ENCODE measurements at places on chromosomes 7 and 10. TPM values are rescaled to one million over a fixed set of nuclear protein-coding genes. Genes with fewer than 3 reads are reported as not detected.

- DNase-seq = no peak
Observed at GRCh38 chr10:111379534-111380187, 302.8 kb downstream of the ADRA2A start.

- DNase-seq = no peak
Observed at GRCh38 chr10:4353059-4353655, 472.9 kb upstream of the AKR1E2 start.

The ZNF655 gene
- total RNA-seq = 106 TPM

The NPC1L1 gene
- not detected for total RNA-seq

- no peak for DNase-seq
Observed at GRCh38 chr10:89352802-89353201, 25.0 kb downstream of the IFIT3 start.

The LGI1 gene
- 8.5 TPM for total RNA-seq

- peak; percentile 67 for DNase-seq
Observed at GRCh38 chr10:74824900-74825370, 1.5 kb upstream of the KAT6B start.

The FAM24B gene
- total RNA-seq = 7.5 TPM

- peak; percentile 41 for DNase-seq
Observed at GRCh38 chr10:89479771-89480446, 55.5 kb downstream of the SLC16A12 start.

DNA sequence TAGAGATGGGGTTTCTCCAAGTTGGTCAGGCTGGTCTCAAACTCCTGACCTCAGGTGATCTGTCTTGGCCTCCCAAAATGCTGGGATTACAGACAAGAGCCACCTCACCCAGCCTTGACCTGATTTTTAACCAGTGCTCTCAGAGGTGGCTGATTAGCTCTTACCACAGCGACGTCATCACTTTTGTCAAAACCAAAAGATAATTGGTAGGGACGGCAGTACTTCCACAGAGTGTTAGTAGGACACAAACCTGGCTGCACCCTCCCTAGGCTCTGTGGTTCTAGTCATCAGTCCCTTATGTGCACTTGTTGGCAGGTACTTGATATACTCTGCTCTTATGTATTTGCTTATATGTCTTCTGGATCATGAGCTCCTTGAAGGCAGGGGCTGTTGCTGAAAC is 74.0 kb downstream of the GPR141 start:
- DNase-seq = no peak

DNA sequence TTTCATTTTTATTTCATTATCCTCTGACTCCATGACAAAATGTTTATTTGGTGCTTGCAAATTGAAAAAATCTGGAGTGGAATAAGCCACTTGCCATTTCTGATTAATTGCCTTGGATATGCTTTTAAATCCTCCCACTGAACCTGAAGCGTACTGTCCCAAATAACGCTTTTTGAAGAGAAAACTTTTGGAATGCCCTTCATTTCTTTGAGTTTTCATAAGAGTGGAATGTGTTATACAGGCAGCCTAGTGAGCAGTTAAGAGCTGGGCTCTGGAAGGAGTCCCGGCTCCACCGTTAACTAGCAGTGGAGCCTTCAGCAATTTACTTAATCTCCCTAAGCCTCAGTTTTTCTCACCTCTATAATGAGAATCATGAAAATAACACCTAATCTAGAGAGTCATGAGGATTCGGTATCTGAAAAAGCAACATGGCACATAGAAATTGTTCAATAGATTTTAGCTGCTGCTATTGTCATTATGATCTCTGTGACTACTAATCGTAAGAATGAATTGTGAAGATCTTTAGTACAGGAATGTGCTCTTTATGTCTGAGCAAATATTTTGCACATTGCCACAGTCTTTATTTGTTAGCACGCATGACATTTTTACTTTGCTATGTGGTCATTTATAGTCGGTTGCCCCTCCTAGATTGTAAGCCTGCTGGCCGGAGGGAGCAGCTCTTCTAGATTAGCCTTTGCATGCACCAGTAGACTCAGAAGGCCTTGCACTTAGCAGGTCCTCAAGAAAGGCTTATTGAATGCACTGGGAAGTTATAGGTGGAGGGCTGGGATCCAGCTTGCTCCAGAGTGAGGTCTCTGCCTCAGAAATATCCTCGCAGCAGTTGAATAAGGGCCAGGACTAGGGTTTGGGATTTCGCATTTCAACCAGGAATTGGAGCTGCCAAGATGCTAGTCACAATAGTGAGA is 59.4 kb downstream of the PLCE1 start:
- DNase-seq = no peak

DNA sequence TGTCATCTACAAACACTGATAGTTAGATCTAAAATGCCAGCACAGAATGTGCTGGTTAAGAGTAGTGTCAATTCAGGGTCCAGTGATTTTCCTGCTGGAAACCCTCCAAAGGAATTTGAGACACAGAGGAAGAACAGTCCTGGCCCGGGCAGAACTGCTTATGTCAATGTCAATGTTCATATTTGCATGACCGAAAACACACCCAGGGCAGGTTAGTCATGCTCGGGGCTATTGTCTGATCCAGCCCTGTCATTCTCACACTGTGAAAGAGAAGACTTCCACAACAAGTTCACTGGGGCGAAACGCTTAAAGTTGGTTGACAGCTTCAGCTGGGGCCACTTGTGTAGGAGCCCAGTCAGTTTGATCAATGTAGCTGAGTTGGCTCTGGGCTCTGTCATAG is 139.3 kb downstream of the C1GALT1 start:
- DNase-seq = peak; percentile 65

The SPDYE5 gene
- total RNA-seq = not detected

GRCh38 chr10:63068246-63068645 is 64.9 kb upstream of the NRBF2 start:
- DNase-seq = no peak

The DNAJC12 gene
- 8.2 TPM for total RNA-seq

DNA sequence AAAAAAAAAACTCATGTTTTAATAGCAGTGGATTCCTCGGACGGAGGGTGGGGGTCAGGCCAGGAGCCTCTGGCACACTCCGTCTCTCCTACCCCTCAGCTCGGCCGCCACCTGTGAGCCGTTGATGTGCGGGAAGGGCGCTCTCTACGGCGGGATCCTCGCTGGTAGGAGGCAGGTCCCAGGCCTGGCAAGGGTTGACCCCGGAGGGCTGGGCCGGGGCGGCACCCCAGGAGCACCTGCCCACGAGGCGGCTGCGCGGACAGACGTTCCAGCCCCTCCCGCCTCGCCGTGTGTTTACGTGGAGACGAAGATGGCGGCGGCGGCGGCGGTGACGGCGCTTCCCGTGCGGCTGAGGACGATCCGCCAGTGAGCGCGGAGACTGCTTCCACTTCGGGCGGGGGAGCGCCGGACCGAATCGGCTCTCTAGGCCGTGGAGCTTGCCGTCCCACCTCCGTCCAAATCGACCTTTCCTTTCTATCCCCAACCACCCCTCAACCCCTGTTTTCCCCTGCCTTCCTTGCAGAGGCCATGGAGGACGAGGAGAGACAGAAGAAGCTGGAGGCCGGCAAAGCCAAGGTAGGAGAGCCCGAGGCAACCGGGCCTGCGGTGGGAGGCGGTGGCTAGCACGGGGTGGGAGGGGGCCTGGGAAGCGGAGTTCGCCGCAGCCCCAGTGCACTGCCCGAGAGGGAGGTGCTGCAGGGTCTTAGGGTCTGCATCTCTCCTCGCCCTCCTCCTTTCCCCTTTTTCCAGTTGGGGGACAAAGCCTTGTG is at the start of gene AKAP9:
TSS of gene AKAP9 (plus strand) at position 291 of the 770 bp plus-strand sequence. CDS start at position 529, 238 bp downstream.
- DNase-seq = peak; percentile 94

The DDC gene
- not detected for total RNA-seq

DNA sequence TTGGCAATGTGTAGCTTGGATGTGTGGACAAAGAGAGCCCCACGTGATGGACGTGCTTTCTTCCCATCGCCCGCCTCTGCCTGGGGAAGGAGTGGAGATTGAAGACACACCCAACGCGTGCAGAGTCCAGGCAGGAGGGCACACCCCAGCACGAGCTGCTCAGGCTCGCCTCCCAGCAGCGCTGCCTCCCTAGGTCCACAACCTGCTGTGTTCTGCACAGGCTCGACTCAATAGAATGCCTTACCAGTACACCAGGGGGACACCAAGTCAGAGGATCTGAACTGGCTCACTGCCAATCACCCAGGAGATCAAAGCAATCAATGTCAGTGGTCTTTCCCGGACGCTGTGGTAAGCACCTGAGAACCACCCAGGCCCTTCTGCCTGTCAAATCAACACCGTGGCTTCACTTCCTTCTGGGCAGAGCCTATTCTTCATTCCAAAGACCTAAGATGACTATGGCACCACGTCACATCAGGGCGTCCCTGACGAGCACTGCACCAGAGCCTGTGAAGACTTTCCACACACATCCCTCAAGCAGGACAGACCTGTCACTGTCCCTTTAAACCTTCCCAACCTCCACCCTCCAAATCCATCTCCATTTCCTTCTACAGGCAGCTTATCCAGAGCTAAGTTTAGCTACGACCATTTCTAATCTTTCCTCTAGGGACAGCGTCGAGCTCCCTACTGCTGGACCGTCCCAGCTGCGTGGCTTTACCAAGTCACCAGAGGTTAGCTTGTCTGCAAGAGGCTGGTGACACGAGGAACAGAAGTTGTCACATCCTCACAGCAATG is 72.3 kb downstream of the AMZ1 start:
- peak; percentile 89 for DNase-seq

GRCh38 chr10:10078446-10078845 is 939.2 kb upstream of the CELF2 start:
- DNase-seq = no peak

DNA sequence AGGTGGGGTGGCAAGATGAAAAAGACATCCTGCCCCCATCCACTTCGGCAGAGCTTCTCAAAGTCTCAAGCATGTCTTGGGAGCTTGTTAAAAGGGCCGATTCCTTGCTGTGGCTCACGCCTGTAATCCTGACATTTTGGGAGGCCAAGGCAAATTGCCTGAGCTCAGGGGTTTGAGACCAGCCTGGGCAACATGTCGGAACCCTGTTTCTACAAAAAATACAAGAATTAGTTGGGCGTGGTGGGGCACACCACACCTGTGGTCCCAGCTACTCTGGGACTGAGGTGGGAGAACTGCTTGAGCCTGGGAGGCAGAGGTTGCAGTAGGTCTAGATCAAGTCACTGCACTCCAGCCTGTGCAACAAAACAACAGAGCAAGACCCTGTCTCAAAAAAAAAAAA is 14.5 kb downstream of the TRIM8 start:
- no peak for DNase-seq
